ENCODE measurements at places on chromosomes 2 and 18. TPM values are rescaled to one million over a fixed set of nuclear protein-coding genes. Genes with fewer than 3 reads are reported as not detected.
A peak's percentile ranks its signal among the peaks of the same experiment; 100 is the strongest.

Gene IMP4
- total RNA-seq = 166 TPM

Gene SERPINB10
- not detected for total RNA-seq

Gene TGFA
- 1.1 TPM for total RNA-seq

DNA sequence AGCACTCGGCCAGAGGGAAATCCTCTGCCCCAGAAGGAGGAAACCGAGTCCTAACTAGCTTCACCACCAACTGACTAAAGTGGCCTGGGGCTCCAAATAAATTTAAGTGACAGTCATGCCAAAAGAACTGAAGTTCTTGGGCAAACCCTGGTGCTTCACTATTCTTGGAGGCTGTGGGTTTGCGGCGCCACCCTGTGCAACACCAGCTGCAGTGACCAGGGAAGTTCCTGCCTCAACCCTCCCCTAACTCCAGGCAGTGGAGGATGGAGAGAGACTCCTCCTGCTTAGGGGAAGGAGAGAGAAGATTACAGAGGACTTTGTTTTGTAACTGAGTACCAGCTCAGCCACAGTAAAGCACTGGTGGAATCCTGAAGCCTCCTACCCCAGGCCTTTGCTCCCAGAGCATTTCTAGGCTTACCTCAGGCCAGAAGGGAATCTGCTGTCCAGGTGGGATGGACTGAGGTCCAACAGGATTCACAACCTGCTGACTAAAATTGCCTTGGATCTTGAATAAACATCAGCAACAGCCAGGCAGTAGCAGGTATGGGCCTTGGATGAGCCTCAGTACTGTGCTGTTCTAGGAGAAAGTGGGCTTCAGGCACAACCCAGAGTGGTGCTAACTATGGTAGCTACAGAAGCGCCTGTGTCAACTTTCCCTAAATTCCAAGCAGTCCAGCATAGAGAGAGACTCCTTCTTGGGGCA, 29.4 kb upstream of the BMP10 start:
- H3K4me1 ChIP-seq = no peaks in the 10 kb centered on the region
- H3K4me3 ChIP-seq = no peak overlapping the region
- no peak overlapping the region for H3K27ac ChIP-seq
- H3K36me3 ChIP-seq = no peaks in the 10 kb centered on the region

GRCh38 chr2:104752504-104752903, 101.4 kb upstream of the POU3F3 start:
- no peaks in the 10 kb centered on the region for H3K36me3 ChIP-seq
- H3K4me1 ChIP-seq = no peaks in the 10 kb centered on the region
- no peak overlapping the region for H3K4me3 ChIP-seq
- DNase-seq = no peak

- DNase-seq = no peak
- H3K4me3 ChIP-seq = no peak overlapping the region
- H3K27me3 ChIP-seq = no peaks in the 10 kb centered on the region
- H3K36me3 ChIP-seq = peaks cover 23% of the 10 kb centered on the region
- peak overlapping the region; percentile 20 for H3K27ac ChIP-seq
- H3K4me1 ChIP-seq = peaks cover 11% of the 10 kb centered on the region
Observed at GRCh38 chr2:9478526-9478925, 4.2 kb downstream of the IAH1 start.

GRCh38 chr2:60550178-60550983, 3.1 kb downstream of the BCL11A start:
- no peak overlapping the region for H3K27ac ChIP-seq
- DNase-seq = no peak
- peaks cover 49% of the 10 kb centered on the region for H3K4me1 ChIP-seq
- peak overlapping the region; percentile 93 for H3K4me3 ChIP-seq
- H3K36me3 ChIP-seq = no peaks in the 10 kb centered on the region

DNA sequence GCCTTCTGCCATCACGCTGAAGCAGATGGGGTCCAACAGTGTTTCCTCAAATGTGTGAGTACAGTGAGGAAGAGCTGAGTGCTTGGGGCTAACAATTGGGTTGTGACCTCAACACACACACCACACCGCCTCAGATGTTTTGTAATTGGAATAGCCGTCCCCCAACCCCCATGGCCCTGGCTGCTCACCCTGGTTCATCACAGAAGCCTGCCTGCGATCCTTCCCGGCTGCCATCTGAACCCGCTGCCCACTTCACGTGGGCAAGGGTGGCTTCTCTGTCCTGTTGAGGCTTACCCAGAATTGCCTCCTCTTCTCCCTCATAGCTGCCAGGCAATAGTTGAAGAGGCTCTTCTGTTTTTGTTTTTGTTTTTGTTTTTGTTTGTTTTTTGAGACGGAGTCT, 44.1 kb downstream of the TGOLN2 start:
- no peaks in the 10 kb centered on the region for H3K27me3 ChIP-seq
- H3K4me1 ChIP-seq = peaks cover 2% of the 10 kb centered on the region
- no peak overlapping the region for H3K4me3 ChIP-seq
- no peak for DNase-seq
- H3K36me3 ChIP-seq = peaks cover 6% of the 10 kb centered on the region
- H3K27ac ChIP-seq = no peak overlapping the region

DNA sequence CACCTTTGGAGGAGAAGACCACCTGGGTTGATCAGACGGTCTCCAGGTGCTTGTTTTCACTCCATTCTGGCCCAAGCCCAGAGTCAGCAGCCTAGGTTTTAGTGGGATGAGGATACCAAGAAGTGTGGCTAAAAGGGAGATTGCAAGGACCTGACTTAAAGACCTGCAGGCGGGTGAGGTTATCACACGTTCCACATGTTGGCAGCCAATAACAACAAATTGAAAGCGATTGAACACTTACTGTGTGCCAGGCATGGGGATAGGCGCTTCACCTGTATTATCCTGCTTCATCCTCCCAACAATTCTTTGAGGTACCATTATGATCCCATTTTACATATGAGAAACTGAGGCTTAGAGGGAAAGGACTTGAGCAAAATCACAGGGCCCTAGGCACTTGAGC, 5.0 kb downstream of the ARL4C start:
- H3K4me3 ChIP-seq = no peak overlapping the region
- H3K27ac ChIP-seq = no peak overlapping the region
- DNase-seq = no peak
- H3K36me3 ChIP-seq = no peaks in the 10 kb centered on the region
- H3K27me3 ChIP-seq = no peaks in the 10 kb centered on the region

DNA sequence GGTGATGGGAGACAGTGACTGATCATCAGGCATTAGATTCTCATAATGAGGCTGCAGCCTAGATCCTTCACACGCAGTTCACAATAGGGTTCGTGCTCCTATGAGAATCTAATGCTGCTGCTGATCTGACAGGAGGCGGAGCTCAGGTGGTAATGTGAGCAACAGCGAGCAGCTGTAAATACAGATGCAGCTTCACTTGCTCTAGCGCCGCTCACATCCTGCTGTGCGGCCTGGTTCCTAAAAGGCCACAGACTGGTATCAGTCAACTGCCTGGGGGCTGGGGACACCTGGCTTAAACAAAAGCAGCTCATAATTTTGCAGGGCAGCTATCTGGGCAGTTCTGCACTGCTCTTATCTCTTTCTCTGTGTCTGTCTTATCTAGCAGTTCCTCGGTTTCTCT, 20.4 kb upstream of the CD226 start:
- no peak overlapping the region for H3K27ac ChIP-seq
- no peak overlapping the region for H3K4me3 ChIP-seq
- no peak for DNase-seq
- no peaks in the 10 kb centered on the region for H3K27me3 ChIP-seq

GRCh38 chr18:64270121-64270520, 121.2 kb upstream of the LINC00305 start:
- no peak overlapping the region for H3K4me3 ChIP-seq
- H3K36me3 ChIP-seq = no peaks in the 10 kb centered on the region
- DNase-seq = no peak
- no peaks in the 10 kb centered on the region for H3K27me3 ChIP-seq
- H3K4me1 ChIP-seq = no peaks in the 10 kb centered on the region
- no peak overlapping the region for H3K27ac ChIP-seq

DNA sequence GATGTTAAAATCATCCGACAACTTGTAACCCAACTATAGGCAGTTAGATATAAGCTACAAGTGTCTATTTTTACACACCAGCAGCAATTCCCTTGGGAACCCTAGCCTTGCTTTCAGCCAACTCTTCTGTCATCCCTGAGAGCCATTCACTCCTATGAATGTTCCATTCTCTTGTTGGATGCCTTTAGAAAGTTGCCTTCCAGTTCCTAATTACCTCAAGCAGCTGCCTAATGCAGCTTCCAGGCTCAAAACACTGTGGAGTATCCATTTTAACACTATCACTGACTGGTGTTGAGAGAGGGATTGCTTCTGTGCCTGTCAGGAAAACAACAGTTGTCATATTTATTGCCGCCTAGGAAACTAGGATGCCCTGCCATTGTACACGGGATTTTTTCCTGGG, 402.0 kb upstream of the ACVR2A start:
- no peak overlapping the region for H3K4me3 ChIP-seq
- no peaks in the 10 kb centered on the region for H3K4me1 ChIP-seq
- H3K27me3 ChIP-seq = no peaks in the 10 kb centered on the region
- no peak for DNase-seq
- H3K27ac ChIP-seq = no peak overlapping the region
- no peaks in the 10 kb centered on the region for H3K36me3 ChIP-seq

- no peak overlapping the region for H3K4me3 ChIP-seq
- peaks cover 11% of the 10 kb centered on the region for H3K4me1 ChIP-seq
- no peaks in the 10 kb centered on the region for H3K27me3 ChIP-seq
- H3K27ac ChIP-seq = no peak overlapping the region
- no peaks in the 10 kb centered on the region for H3K36me3 ChIP-seq
Observed at GRCh38 chr2:72276356-72276755, 128.7 kb upstream of the CYP26B1 start.
